ENCODE measurements at places on chromosomes 12 and 14.
A peak's percentile ranks its signal among the peaks of the same experiment; 100 is the strongest.

GRCh38 chr12:87332987-87333726, 696.0 kb downstream of the C12orf50 start:
- DNase-seq, result peak; percentile 70

DNA sequence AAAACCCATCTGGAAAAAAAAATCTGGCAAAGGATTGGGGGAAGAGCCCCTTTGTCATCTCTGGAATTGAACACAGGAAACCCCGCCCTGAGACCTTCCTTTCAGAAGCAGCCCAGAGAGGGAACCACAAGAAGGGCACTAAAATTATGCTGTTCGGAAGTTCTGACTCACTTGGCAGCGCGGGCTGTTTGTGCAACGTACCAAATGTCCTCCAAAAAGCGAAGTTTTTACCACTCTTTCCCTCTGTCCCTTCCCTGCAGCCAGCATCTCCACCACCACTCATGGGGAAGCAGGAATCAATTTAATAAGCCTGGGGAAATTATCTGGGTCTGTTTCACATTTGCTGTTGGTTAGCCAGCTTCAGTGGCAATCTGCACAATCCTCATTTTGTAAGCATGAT, 3.2 kb upstream of the SYNE3 start:
- no peak for DNase-seq

- no peak for DNase-seq
Measured at GRCh38 chr12:107955966-107956643, 173.0 kb upstream of the WSCD2 start.

DNA sequence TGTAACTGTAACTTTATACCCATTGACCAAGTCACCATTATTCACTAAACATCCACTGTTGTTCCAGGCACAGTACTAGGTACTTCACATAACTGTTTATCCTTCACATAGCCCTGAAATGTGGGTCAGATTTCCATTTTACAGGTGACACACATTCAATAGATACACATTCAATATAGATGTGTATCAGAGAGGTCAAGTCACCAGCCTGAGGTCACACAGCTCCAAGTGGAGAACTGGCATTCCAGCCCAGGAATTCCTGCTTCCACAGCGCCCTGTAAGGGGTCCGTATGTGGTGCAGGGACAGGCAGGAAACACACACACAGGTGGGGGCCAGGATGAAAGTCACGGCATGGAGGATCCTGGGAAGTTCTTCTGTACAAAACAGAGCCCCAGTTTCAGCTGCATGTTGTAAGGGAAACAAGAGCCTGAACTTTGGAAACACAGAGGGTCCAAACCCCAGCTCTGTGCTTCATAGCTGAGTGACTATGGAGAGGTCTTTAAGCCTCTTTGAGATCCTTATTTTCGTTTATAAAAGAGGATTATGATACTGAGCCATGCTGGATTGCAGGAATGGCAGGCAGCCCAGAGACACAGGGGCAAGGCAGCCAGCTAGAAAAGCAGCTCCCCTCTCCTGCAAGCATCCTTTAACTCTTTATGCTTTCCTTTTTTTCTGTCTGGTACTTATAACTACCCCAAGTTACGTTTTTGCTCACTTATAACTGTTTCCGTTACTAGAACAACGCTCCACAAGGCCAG, 50.3 kb upstream of the DICER1 start:
- DNase-seq, result no peak

GRCh38 chr12:132429946-132430643, 59.9 kb upstream of the FBRSL1 start:
- peak; percentile 99 for DNase-seq

DNA sequence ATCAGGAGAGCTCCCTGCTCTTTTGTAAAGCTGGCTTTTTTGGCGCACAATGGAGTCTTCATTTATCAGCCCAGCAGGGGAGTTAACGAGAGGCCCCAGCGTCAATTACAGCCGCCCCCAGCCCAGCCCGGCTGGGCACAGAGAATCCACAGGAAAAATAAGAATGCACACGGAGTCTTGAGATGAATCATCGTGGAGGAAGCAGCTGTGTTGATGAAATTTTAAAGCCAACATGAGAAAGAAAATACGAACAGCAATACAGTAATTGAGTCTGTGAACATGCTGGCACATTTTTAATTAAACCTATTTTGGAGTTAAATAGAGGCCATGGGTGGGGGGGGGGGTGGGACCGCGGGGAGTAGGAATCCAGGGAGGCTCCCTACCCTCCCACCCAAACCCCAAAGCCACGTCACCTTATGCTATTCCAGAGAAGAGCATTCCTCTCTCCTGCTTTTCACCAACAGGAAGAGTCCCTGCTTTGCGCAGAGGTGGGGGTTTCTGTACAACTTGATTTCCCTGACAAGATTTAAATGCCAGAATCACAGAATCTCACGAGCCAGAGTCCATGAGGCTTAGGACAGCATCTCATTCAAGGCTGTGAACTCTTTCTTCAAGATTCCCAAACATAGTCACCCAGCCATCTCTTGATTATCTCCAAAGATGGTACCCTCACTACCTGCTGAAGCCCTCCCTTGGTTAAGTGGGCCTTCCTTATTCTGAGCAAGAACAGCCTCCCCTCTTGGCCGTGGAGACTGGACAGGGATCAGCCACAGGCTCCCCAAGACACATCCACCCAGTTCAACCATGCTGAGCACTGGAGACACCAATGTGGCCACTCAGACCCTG, 50.3 kb downstream of the CCNK start:
- DNase-seq, result peak; percentile 91

DNA sequence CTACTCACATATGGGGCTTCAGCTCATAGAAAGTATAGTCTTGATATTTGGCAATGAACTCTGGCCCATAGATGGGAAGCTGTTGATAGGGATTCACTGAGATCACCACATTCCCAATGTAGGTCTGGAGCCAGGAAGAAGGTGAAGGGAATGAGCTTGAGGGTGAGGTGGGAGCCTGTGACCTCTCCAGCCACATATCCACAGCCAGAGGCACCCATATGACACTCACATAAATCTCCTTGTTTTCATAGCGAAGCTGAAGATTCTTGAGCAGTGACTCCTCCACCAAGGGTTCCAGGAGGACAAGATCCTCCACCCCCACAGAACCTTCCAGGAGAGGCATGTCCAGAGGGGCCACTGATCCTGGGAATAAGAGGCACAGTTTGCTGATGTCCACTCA, 1.9 kb downstream of the MYO1A start:
- no peak for DNase-seq

DNA sequence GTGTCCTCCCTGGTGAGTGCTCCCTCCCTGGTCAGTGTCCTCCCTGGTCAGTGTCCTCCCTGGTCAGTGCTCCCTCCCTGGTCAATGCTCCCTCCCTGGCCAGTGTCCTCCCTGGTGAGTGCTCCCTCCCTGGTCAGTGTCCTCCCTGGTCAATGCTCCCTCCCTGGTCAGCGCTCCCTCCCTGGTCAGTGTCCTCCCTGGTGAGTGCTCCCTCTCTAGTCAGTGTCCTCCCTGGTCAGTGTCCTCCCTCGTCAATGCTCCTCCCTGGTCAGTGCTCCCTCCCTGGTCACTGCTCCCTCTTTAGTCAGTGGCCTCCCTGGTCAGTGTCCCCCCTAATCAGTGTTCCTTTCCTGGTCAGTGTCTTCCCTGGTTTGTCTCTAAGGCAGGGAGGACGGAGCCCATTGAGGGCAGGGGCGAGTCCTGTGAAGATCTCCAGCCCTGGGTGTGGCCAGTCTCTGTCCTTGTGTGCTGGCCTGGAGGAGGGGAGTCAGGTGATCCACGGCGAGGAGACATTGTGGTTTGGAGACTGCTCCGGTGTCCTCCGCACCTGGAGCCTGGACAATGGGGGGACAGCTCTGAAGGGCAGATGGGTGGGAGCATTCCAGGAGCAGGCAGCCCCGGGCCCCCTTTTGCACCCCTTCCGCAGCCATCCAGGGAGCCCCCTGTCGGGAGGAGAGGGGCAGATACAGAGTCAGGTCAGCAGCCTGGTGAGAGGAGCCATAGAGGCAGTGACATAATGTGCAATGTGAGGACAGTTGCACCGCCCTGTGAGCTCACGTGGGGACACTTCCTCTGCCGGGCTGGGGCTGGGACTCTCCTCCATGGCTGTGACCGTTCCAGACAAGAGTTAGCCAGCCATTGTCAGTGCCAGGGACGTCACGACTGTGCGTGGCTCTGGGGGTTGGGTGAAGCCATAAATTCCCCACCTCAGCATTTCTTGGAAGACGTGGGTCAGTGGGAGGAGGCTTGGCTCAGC, 93.4 kb downstream of the ADGRD1 start:
- no peak for DNase-seq

GRCh38 chr12:107225635-107226034, 132.3 kb upstream of the CRY1 start:
- DNase-seq, result no peak

DNA sequence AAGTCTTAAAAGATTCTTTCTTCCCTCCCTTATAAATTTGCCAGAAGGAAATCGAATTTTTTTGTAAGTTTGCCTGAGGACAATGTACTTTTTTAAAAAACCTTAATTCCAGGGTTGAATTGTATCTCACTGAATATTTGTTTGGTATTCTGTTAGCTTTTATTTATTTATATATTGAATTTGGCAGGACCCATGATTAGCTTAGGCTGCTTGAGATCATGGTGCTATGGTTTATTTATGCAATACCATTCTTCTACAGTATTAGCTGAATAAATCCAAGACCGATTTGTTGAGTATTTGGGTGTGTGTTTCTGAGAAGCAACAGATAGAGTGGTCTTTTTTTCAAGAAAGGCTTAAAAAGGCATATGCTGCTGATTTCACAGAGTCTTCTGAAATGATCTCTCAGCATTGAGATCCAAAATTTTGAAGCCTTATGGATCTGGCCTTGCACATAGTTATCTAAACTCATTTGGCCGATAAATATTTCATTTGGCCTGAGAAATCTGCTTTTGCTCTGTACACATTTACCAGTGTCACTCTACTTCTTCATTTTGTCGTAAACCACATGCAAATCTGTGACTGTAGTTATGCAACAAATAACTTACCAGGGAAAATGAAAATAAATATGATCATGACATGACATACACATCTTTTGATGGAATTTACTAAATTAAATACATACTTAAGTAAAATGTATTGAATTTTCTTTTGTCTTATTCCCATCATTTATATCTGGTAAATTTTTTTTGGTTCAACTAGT, 265.8 kb upstream of the FLRT2 start:
- DNase-seq, result no peak

GRCh38 chr14:99757331-99758070, 35.7 kb upstream of the EML1 start:
- no peak for DNase-seq

DNA sequence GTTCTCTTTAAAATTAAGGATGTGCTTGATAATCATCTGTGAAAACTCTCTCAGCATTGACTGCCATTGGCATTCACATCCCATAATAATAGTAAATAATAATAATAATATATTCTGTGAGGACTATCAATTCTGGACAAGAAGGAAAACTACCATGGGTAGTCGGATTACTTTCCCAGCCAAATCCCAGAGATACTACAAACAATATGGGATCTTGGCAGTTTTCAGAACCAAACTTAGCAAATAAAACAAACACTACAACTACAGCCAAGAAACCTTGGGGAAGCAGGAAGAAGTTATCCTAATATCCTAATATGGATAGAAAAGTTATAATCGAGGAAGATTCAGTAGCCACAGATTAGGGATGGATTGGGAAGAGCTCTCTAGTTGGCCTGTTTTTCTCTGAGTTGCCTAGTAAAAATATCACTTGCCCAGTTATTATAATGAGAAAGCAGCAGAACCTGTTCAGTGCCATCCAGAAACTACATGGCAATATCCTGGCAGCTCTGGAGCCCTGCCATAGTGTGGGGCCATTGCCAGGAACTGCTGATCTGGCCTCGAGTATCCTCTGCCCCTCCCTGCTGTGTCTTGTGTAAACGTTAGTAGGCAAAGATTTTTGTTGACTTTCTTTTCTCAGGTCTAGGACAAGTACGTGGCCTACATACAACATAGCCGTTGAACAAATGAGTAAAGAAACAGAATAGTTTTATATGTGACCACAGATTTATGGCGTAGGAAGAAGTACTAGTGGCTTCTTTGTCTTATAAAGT, 193.5 kb downstream of the SLC2A13 start:
- peak; percentile 22 for DNase-seq

DNA sequence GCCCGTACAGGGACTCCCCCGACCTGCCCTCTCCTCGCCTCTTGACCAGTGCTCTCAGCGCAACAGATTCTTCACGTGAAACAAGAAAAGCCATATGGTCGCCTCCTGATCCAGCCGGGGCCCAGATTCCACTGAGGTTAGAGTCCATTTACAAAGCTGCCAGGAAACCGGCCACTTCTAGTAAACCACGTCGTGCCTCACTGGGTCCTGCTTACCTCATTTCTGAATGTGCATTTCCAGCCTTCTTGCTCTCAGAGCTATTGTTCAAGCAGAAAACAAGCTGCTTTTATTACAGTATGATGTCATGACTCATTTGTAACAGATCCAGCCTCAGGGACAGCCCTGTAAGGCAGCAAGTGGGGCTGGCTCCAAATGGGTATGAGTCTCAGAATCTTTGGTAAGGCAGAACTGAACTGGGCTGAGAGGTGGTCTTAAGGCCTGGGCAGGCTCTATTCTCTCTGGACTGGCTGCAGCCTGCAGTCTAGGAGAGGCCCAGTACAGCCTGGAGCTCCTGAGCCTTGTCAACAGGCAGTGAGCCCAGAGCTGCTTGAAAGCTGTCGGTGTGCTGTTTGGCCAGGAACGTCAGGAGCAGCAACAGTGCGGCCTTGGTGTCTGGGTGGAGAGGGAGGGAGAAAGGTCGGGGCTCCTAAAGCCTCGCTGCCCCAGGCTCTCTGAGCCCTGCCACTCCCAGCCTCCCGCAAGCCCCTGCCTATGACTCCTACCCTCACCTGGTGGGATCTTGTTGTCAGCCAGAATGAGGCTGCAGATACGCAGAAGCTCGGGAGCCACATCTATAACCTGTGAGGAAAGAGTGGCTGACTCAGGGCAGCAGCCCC, 8.3 kb downstream of the REC8 start:
- DNase-seq, result peak; percentile 58

DNA sequence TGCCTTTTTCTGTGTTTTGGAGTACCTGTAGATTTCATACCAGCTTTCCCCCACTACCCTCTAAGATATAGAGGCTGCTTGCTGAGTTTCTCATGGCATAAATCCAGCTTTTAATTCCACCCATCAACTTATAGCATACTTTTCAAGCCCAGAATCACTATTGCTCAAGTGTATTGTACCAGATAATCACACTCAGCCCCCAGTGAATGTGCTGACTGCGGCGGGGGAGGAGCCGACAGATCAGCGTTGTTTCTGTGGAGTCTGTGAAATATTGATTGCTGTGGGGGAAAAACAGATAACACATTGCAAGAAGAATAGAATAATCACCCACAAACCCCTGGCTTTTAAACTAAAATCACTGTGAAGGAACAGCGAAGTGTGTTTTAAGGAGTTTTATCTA, 296.1 kb downstream of the TMEM132D start:
- no peak for DNase-seq

GRCh38 chr12:86670986-86671385, 414.8 kb upstream of the MGAT4C start:
- DNase-seq, result no peak

DNA sequence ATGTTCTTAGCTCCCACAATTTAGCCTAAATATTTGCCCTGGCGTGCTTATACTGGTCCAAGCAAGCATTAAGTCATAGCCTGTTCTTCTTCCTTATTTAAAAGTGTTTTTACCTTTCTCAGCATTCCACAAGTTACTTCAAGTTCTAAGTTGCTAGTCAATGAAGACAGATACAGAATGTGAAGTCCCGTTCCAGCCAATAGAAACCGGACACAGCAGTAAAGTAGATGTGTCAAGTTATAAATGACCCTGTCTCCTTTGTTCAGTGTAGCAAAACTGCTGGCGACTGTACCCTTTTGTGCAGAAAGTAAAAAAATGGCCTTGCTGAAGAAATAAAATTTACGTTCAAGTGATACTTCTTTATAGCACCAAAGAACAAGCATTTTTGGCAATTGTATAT, 3.9 kb downstream of the SNAPC1 start:
- peak; percentile 71 for DNase-seq

- no peak for DNase-seq
Measured at GRCh38 chr12:12046401-12046800, 24.3 kb upstream of the BCL2L14 start.

All from NCI-H69 (cell line).